ENCODE measurements at places on chromosomes 16 and 17.
A peak's percentile ranks its signal among the peaks of the same experiment; 100 is the strongest.

- no peak for DNase-seq
Observed at GRCh38 chr17:39104046-39104445, 47.4 kb downstream of the PLXDC1 start.

- DNase-seq: no peak
Observed at GRCh38 chr17:68228817-68229570, 18.8 kb upstream of the AMZ2 start.

- no peak for DNase-seq
Observed at GRCh38 chr16:84631886-84632285, 14.0 kb upstream of the COTL1 start.

DNA sequence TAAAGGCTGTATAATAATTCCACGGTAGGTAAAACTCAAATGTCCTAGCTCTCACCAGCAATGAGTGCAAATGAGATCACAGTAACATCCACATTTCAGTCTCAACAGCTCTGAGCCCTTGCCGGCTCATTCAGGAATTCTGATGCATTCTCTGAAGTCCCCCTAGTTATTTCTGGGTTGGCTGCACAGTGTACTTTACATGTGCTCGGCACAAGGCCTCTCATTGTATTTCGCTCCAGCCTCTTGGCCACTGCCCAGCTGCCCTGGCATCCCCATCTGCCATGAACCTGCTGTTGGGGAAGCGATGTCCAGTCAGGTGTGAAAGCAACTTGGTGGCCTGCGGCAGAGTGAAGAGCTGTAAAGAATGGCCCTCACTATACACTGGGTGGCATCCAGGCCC lies 14.3 kb downstream of the PRCD start:
- no peak for DNase-seq

DNA sequence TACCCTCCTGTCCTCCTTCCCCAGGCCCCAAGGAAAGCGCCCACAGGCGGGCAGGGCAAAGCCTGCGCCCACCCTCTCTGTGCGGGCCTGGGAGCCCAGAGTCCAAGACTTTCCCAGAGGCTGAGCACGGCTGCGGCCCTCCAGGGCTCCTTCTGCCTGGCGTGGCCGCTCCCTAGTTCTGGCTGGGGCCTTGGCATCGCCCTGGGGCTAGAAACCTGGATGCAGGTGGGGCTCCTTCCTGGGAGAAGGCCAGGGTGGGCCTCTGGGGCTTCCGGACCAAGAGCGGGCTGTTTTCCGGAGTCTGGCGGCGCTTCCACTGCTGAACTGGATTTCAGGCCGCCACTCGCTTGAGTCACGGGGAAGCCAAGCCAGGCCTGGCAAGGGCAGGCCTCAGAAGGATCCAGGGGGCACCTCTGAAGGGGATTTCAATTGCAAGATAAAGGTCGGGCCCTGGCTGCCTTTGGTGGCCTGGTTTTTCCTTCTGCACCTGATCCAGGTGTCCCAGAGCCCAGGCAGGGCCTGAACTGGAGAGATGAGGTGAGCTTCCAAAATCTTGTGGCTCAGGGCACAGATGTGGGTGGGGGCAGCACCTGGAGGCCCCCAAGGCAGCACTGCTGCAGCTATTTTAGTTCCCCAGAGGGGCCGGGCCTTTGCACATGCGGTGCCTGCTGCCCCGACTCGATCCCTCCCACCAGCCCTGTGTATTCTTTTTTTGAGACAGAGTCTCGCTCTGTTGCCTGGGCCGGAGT lies 227.4 kb downstream of the MRTFB start:
- no peak for DNase-seq

- DNase-seq: no peak
Observed at GRCh38 chr17:10523064-10523463, 4.7 kb upstream of the MYH1 start.

- DNase-seq: no peak
Observed at GRCh38 chr17:56918916-56919315, 5.1 kb upstream of the TRIM25 start.

- no peak for DNase-seq
Observed at GRCh38 chr17:27360507-27360906, 66.6 kb downstream of the WSB1 start.

DNA sequence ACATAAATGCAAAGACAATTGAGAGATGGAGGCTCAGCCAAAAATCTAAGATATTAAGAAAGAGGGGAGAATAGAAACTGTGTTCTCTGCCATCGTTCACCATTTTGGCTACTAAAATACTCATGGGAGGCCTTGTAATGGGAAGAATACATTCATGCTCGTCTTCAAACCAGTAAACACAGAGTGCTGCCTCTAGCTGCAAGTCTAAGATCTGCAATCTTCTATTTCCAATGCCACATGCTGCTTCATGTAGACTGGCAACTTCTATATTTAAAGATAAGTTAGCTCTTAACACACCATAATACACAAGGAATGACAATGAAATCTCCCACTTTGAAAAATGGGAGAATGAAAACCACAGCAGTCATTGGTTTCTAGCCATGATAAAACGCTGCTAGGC lies 387.3 kb downstream of the HS3ST3B1 start:
- DNase-seq: peak; percentile 53

DNA sequence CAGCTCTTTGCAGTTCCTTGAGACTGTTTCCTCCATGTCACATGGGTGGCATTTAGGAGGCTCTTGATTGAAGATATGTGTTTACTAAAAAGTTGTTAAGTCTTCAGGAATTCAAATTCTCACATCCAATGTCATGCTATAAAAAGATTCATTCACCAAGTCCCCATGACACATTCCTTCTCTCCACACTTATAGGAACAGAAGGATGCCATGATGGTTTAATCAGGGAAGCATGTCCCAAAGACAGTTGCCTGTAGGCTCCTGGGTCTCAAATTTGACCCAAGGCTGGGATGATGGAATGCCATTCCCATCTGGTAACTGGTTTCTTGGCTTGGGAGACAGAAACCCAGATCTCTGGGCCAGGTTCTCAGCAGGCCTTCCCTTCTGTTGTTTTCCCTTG lies 140.6 kb upstream of the SOX9 start:
- no peak for DNase-seq

DNA sequence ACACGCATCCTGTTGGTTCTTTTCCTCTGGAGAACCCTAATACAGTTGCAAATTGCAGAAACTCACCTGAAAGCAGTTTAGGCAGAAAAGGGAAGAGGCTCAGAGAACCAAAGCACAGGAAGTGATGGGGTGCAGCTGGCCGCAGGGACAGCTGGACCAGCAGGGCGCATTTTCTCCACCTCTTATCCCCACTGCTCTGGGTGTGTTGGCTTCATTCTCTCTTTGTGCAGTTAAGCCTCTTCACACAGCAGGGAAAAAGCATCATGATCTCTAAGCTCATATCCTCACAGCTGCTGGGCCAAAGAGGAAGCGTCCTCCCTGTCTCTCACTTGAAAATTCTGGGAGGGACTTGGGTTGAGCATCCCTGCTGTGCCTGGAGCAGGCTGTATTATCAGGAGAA lies 20.0 kb upstream of the LRRC75A start:
- DNase-seq: peak; percentile 42

GRCh38 chr17:40577611-40578065 lies 12.4 kb upstream of the CCR7 start:
- DNase-seq: no peak

DNA sequence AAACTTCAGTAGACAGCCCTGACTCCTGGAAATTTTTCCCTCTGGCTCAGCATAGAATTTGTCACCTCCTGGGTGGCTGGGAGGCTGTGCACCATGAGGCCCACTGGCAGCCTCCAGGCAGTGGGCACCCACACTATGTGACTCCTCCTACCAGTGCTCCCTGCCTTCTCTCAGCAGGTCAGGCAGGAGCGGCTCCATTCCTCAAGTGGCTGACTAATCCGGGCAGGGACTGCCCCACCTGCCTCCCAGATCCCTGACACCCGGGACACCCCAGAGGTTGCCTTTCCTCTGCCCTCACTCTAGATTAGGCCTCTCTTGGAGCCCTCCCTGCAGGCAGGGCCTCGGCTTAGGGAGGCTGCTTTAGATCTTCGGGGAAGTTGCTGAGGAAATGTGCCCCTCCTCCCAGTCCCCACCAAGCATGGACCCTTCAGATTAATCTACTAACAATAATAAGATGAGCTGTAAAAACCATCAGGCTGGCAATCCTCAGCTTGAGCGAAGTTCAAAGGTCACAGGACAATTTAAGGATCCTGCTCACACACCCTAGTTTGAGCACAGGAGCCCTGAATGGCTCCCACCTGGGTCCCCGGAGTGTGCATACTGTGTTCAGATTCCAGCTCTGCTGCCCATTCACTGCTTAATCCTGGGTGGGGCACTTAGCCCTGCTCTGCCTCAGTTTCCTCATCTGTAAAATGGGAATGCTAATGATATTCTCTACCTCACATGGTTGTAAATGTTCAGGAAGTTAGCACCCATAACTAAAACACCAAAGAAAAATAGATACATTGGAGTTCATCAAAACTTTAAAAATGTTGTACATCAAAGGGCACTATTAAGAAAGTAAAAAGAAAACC lies 10.0 kb upstream of the MYCBPAP start:
- no peak for DNase-seq

GRCh38 chr17:68697850-68698361 lies 96.7 kb upstream of the FAM20A start:
- DNase-seq: no peak

- no peak for DNase-seq
Observed at GRCh38 chr16:4893103-4893862, 43.7 kb downstream of the PPL start.

- no peak for DNase-seq
Observed at GRCh38 chr16:30760577-30761426, 1.1 kb downstream of the CFAP119 start.

DNA sequence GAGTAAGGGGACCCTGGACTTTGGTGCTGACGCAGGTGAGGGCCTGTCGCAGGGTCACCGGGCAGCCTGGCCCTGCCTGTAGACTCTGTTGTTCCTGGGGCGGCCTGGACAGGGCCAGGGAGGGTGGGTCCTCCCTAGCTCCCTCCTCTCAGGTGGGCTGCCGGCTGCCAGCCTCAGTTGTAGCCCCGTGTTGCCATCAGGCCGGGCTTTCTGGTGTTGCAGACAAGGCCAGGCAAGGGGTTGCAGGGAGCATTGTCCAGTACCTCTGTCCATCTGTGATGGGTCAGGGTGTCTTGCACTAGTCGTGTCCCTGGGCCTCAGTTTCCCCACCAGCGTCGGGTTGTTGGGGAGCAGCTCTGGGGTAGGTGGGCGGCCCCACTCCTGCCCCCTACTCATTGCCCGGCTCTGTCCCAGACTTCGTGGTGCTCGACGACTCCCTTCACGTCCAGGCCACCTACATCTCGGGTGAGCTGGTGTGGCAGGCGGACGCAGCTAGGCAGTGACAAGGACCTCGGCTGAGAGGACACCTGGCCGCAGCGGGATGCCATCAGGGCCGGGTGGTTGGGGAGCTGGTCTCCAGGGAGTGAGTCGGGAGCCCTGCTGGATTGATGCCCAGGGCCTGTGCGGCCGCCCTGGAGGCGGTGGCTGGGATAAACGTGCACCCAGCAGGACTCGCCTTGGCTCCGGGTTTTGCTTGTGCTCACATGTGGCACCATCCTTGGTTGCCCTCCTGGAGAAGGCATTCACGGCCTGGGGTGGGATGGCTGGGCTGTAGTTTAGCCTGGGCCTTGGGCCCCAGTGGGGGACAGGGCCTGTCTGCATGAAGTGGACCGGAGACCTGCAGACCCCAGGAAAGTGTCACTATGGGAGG lies 1.9 kb downstream of the CEMP1 start:
- no peak for DNase-seq

DNA sequence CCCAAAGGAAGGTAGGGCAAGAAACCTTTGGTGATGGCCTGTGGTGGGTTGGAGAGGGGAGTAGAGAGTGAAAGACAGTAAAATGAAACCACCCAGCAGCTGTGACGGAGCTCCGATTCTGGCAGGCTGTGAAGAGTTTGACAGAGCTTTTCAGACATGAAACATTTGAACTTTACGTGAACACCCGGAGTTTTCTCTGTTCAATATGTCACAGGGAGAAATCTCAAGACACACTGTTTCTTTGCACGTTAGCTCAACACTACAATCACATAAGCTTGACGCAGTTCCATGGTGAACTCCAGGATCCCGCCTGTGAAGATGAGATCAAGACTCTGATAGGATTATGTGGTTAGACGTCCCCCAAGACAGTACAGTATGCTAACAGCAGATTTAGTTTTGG lies 79.6 kb upstream of the CDH11 start:
- no peak for DNase-seq
